ENCODE measurements at places on chromosomes 6 and 20.

DNA sequence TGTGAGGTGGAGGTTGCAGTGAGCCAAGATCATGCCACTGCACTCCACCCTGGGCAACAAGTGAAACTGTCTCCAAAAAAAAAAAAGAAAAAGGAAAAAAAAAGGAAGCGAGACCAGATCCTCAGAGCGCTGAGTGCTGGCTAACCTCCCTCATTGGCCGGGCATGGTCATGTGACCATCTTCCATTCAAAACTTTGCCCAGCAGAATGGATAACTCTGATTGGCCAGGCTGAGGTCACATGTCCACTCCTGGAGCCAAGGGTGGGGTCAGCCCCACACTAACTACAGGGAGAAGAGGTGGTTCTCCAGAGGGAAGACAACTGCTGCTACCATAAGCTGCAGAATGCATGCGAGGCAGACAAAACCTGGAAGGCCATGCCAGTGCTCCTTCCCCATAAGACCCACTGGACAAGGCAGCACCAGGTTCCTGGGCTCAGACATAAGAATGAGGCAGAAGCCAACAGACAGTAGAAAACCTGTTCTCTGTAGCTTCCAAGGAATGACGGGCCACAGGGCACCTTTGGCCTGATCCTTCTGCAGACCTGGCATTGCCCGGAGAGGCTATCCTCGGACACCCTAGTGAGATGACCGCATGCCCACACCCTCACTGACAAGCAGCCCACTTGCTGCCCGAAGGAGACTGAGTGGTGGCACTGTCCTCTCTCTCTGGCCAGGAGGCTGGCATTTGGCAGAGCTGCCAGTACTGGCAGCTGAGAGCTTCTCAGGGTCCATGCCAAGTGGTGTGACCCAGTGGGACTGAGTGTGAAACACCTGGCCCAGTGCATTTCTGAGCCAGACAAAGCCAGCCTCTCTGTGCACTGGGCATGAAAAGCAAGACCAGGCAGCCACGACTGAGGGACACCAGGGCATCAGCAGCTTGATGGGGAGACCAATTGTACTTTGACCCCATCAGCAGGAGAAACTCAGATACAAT, 311.9 kb upstream of the SULF2 start:
- DNase-seq = no peak

DNA sequence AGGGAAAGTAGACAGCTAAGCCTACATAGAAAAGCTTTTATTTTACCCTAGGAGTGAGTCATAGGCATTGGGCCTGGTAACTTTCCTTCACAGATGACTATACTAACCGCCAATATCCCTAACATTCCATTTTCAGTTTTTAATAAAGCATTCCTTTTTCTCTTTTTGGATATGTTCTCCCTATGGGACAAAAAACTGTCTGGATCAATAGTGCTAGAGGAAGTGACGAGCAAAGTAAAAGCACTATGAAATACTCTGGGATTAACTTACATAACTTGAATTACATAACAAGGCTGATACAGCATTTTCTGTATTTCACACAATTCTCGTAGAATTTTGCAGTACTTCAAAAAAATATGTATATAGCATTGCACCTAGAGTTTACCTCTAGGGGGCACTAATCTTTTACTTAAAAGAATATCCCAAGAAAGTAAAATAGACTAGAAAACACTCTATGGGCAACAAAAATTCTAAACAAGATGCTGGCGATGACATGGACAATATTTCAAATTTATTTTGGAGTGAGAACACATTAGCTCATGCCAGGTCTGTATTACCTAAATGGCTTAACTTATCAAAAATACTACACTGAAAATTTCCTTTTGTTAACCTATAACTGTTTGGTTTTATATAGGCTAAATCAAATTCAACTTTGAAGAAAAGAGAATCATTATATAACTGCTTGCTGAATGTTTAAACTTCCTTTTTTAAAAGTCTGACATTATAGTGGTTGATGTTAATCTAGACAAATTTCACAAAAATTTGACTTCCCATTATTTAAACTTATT, 66.3 kb upstream of the DST start:
- peak; percentile 92 for DNase-seq

- DNase-seq = peak; percentile 43
Observed at GRCh38 chr6:160005861-160006540, 37.1 kb downstream of the IGF2R start.

DNA sequence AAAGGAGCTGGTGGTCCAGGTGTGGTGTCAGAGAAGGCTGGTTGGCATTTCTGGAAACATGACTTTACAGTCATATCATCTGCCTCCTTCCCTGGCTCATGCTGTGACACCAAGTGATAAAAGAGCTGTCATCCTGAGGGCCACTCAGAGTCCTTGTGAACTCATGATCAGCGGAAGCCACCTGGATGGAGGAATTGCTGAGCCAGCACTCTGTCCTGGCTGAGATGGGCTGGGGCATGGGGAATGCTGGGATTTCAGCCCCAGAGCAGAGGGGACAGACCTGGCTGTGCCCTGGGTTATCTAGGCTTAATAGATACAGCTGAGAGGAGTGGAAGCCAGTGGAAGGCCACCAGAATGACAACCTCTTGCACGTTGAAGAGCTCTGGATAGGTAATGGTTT, 214.3 kb downstream of the DHX35 start:
- no peak for DNase-seq

DNA sequence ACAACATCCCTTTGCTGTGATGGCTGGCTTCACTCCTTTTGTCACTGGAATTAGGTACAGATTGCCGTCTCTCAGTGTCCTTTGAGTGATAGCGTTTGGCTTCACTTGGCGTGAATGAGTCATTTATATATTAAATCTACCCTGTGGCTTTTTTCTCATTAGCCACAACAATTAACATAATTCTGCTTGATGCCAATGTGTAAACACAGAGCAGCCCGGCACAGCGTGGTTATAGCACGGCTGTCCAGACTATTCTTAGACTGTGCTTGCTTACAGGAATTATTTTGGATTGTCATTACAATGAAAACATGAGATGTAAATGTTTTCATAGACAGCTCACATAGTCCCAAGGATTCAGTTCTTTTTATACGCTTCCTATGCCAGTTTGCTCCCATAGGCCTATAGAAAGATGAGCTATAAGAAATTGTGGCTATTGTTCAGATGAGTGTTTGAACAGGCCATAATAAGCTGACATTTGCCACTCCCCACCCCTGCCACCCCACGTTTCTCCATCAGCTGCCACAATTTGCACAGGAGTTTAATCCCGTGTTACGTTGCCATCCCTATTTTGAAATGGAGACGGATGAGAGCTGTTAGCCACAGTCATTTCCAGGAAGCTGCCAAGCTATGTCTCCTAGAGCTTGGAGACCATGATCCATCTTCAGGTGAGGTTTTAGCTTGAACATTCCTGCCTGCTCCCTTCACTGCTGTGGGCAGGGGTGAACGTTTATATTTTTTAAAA, 65.9 kb downstream of the PPP1R14C start:
- no peak for DNase-seq

- no peak for DNase-seq
Observed at GRCh38 chr6:122713138-122713537, 66.4 kb upstream of the FABP7 start.

DNA sequence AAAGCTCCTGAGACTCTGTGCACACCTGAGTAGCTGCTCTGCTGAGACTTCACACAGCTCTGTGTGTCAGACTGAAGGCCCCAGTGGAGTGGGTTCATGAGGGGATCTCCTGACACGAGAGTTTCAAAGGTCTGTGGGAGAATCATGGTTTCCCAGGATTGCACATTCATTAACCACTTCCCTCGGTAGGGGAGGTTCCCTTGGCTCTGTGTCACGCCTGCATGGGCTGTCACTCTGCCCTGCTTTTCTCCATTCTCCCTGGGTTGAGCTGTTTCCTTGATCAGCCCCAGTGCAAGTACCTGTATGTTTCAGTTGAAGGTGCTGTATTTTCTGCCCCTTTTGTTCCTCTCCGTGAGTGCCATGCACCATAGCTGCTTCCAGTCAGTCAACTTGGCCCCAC, 236.9 kb downstream of the EPM2A start:
- no peak for DNase-seq

- no peak for DNase-seq
Observed at GRCh38 chr6:55652429-55652828, 73.4 kb upstream of the HMGCLL1 start.

GRCh38 chr20:46253391-46253790, 54.9 kb downstream of the CDH22 start:
- DNase-seq = no peak

DNA sequence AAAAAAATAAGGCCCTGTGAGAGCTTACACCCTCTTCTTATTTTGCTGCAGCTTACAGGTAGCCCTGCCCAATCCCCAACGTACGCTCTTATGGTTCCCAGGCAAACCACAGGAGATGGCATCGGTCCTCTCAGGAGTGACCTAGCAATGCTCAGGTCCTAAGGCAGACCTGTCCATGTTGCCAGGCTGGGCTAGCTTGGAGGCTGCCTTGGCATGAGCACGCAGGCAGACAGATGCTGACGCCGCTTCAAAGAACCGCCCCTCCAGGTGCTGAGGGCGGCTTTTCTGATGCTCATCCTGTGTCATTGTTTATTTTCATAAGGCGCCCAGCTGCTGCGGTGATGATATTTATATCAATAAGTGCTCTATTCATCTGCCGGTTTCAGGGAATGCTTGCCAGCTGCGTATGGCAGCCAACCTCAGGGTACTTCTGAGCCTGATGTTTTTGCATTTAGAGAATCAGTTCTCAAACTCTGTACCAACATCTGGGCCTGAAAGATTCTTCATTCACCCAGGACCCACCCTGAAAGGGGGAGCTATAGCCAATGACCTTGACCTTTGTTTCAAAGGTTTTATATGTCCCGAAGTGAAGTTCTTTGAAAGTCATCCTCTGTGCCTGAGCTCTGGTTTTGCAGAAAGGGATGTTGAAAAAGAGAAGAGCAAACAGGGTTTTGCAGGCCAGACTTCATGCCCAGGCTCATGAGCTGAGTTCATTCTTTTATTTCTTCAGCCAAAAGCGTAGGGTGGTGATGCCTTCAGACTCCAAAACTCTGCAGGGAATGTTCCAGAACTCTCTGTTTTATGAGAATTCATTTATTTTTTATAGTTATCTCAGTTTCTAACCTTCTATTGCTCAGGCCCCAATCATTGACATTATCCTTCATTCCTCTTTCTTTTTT, 475.6 kb upstream of the CHD6 start:
- no peak for DNase-seq

DNA sequence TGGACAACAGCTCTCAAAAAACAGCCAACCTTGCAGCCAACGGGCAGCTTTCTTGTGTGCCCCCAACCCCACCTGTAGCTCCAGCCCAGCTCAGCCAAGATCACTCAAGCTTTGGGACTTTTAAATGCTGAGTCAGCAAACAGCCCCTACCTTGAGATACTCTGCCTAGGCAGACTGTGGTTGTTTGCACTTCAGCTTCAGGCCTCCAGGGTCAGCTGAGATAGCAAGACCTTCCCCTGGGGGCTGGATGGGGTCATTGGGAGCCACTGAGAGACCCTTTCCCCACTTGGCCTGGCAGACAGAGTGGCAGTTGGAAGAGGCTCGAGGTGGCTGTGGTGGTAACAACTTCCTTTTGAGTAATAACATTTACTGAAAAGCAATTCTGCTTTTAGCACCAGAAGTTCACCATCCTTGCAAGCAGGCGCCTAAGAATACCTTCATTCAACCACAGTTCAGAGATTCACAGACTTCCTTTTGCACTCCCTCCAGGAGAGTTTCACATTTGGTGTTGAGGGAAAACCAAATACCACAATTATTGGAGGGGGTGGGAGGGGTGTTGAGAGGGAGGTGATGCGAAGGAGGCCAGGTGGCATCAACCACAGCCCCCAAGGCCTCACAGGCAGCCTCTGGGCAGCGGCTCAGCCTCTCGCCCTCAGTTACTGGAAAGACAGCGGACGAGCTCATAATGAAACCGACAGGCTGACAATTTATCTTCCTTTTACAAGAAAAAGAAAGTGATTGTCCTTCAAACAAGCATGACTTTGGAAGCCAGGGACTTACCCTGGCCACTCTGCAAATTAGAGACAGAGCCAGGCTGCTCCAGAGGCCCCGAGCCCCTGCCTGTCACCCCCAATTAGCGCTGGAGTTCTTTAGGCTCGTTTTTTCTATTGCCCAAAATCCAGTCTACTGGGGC, 148.1 kb downstream of the CEBPB start:
- DNase-seq = no peak

- DNase-seq = no peak
Observed at GRCh38 chr6:76451926-76452709, 379.7 kb upstream of the IMPG1 start.

DNA sequence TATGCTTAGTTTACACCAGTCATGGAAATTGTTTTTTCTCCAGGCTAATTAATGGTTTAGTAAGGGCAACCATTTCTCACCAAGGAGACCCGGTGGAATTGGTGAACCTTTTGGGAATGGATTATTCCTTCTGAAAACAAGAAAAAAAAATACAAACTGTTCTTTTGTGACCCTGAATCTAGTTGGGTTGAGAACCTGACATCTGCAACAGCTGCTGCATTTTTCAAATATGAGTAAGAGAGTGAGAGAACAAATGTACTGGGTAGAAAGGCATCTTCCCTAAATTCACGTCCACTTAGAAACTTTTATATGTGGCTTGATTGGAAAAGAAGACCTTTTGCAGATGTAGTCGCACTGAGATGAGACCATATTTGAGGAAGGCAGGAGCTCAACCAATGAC, 553.4 kb upstream of the EPHA7 start:
- no peak for DNase-seq

DNA sequence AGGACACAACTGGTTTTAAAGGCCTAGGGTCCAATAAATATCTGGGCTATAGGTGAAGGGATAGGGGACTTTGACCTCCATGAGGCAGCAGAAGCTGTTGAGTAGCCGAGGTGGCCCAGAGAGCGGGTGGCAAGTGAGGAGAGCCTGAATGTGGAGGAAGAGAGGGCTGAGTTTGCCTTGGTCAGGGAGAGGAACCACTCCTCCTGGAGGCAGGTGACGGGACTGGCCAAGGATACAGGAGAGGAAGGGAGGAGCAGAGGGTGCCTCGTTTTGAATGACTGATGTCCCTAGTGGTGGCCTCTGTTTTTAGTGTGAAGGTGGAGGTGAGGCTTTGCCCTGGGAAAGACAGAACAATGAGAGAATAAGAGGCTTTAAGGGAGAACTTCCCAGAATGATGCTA, 19.1 kb upstream of the AAR2 start:
- no peak for DNase-seq

GRCh38 chr6:115071962-115072361, 729.1 kb upstream of the HS3ST5 start:
- DNase-seq = no peak

GRCh38 chr6:121032268-121033006, 301.8 kb downstream of the TBC1D32 start:
- DNase-seq = no peak

- DNase-seq = peak; percentile 22
Observed at GRCh38 chr6:153210083-153210482, 79.0 kb upstream of the RGS17 start.

- no peak for DNase-seq
Observed at GRCh38 chr20:4267242-4267641, 251.9 kb upstream of the RNF24 start.

DNA sequence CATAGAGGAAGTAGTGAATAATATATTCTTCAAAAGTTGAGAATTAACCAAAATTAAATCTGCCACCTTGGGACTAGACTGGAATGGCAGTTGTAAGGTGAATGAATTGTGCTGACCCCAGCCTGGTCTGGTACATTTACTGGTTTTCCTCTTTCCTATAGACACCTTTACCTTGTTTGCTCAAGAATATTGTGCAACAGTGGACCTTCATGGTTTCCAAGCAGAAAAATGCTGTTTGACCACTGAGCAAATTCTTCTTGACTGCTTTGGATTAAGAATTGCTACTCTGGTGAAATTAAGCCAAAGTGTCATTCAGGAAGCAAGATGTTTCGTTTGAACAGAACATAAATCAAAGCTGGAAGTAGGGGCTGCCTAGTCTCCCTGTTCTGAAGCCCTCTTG, 156.6 kb upstream of the TAB2 start:
- DNase-seq = no peak

GRCh38 chr6:143941852-143942627, 66.0 kb downstream of the PLAGL1 start:
- peak; percentile 56 for DNase-seq
